ENCODE measurements at places on chromosomes 12 and 14. TPM values are rescaled to one million over a fixed set of nuclear protein-coding genes. Genes with fewer than 3 reads are reported as not detected.

DNA sequence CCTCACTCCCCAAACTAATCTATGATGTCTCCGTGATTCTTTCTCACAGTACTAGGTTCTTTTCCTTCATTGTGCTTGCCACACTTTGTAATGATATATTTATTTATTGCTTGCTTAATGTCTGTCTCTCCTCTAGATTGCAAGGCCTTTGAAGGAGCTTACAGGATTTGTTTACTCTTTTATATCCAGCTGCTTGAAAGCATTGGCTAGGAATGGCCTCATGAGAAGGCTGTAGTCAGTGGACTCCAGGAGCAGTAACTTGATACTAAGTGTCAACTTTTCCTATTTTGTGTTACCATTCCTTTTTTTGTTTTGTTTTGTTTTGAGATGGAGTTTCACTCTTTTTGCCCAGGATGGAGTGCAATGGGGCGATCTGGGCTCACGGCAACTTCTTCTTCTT, 7.3 kb upstream of the FAM234B start:
- DNase-seq = no peak

DNA sequence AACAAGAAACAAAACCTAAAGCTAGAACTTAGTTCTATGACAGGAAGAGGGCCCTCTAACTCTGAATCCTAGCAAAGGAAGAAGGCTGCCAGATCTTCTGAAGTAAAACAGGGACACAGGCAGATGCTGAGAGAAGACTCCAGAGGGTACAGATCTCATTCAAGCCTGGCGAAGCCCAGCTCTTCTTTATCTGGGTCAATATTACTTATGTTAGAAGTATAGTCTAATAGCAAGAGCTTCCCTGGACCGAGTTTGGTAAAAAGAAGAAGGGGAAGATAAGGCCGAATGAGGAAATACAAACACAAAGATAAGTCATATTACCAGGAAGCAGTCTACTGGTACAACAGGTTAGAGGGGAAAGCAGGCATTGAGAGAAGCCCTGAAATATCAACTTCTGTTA, 79.9 kb upstream of the CCDC91 start:
- DNase-seq = no peak

DNA sequence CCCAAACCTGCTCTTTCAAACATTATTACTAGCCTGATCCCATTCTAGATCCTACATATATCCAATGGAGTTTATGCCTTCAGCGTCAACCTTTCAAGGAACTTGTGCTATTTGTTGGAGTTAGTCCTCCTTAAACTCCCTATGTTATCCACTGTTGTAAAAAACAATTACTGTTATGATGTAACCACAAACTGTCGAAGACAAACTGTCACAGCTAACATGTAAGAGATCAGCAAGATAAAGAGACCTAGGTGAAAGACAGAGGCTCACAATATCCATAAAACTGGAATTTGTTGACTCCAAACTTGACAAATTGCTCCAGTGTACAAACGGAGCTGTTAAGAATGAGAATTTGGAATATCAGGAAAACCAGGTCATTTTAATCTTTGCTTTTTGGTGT, 70.7 kb downstream of the CDK17 start:
- no peak for DNase-seq

- no peak for DNase-seq
Observed at GRCh38 chr14:61147381-61147821, 133.7 kb downstream of the TMEM30B start.

- no peak for DNase-seq
Observed at GRCh38 chr14:76677534-76678145, 83.6 kb upstream of the VASH1 start.

DNA sequence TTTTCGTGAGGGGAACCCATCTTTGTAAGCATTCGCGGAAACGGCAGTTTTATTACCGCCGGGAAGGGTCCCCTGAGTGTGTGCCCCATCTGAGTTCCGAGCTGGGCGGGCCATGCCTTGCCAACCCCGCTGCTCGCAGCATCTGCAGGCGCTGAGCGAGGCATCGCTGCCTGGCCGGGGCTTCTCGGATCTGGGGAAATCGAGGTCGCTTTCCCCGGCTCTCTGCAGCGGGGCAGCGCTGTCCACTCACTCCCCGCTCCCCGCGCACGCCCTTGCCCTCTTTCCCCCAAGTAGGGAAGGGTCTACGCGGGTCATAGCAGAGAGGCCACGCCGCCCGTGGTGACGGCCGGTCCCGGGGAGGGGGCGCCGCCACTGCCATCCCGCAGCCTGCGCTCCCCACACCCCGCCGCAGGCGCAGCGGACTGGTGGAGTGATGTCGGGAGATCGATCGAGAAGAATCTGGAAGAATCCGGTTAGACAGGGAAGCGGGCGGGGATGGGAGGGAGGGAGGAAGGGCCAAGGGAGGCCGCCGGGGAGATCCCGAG, 507 bp upstream of the FKBP4 start:
- no peak for DNase-seq

GRCh38 chr14:29821242-29821641, 106.4 kb downstream of the PRKD1 start:
- DNase-seq = no peak

DNA sequence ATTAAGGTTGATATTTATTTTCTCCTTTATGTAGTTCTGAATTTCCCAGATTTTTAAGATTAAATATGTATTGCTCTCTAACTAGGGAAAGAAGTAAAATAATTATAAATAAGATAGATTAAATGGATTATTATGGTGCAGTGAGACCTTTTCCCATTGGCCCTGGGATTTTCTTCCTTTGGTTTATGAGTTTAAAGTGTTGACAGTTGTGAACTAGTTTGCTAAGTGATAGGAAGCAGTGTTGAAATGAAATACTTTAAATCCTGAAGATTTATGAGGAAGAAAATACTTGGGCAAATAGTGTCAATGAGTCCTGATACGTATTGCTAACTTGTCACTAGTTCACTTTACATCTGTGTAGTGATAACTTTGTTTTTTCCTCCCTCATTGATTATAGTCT, 188.9 kb downstream of the RAD51B start:
- DNase-seq = no peak

Gene MORN3
- 0.11 TPM for total RNA-seq

Gene RTL1
- total RNA-seq = not detected

Gene ART4
- total RNA-seq = 2.8 TPM

Gene ZNF385A
- total RNA-seq = 10.7 TPM

Gene GALNT6
- total RNA-seq = 0.62 TPM

Gene ANAPC7
- total RNA-seq = 32.6 TPM
